Activated CD4-positive, alpha-beta memory T cell treated with anti-CD3 and anti-CD28 coated beads, Interleukin-2, amount 10 ng/mL, durations not matched to agents 7 days and 5 days (primary cell): ENCODE measurements at places on chromosomes 2 and 18. TPM values are rescaled to one million over a fixed set of nuclear protein-coding genes. Genes with fewer than 3 reads are reported as not detected.

DNA sequence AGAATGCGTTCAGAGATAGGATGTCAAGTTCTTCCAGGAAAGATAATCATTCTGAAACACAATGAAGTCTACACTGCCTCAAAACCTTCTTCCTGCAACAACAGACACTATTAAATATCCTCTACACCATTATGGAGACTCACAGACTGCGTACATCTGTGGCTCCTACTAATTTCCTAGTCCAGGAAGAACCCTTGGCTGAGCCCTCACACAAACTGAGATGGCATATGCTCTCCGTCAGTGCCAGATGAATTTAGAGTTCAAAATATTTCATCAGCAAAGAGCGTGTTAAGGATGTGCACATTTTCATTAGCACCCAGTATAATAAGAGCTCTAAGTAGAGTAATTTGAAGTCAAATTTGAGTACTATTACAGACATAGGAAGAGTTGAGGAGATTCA, 117.2 kb downstream of the TCF4 start:
- no peak for DNase-seq

GRCh38 chr2:54081574-54081973, 33.8 kb upstream of the ACYP2 start:
- peak; percentile 70 for DNase-seq

DNA sequence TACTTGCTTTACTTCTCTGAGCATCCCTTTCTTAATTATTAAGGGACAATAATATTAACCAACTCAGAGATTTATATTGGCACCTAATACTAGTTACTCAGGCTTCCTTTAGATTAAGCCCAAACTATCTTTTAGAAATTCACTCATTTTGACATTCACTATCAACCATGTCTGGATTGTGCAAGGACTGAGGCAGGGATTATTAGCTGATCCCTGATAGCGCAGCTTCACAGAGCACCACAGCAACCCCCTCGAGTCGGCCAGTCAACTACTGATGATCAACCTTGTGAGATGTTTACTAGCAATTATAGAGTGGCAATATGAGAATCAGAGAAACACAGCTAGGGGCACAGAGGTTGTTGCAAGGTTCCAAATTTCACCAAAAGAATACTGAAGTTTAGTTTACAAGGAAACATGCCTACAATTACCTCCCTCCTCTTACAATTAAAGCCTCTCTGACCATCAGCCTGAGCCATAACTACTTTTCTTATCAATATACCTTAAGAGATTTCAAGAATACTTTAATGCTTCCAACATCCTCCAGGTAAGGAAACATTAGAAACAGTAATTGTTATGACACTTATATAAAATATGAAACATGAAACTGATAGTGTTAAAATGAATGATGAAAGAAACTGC, 191.6 kb downstream of the TCF4 start:
- DNase-seq: no peak

DNA sequence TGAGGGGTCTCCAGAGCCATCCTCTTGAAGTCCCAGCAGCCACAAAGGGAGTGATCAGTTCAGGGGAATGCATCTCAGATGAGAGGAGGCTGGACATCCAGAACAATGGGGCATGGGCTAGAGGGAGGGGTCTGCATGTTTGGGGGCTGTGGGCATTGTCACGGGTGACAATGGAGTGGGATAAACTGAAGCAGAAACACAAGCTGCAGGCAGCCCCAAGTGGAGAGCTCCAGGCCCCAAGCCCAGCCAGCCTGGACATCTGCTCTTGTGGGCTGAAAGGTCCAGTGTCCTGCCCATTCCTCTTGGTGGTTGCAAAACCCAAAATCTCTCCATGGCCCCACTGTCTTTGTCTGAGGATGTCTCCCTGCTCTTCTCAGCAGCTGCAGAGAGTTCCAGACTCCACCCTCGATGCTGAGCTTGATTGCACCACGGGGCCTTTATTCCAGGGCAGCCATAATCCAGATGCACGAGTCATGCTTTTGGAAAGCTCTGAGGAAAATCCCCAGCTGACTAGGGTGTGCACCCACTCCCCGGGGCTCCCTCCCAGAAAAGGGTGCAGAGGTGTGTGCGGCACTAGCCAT, 149.4 kb downstream of the TNS1 start:
- DNase-seq: no peak

DNA sequence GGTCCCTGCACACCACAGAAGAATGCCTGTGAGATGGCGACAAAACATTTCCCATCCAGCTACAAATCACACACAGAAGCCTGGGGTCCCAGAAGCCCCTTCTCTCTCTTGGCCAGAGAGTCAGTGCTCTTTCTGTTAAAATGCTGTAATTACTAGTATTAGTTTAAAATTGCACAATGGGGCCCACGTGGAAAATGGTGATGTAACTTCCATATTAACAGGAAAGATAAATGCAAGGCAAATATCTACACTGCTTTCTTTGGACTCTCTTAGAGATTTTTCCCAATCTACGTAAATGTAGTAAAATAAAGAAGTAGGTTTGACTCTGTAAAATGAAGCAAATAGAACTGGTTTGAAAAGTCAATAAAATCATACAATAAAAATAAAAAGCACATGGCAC, 113.9 kb upstream of the TFCP2L1 start:
- no peak for DNase-seq

- DNase-seq: no peak
Measured at GRCh38 chr18:63844254-63844653, 43.3 kb upstream of the SERPINB2 start.

GRCh38 chr2:173866874-173867618, 98.1 kb downstream of the SP3 start:
- no peak for DNase-seq

DNA sequence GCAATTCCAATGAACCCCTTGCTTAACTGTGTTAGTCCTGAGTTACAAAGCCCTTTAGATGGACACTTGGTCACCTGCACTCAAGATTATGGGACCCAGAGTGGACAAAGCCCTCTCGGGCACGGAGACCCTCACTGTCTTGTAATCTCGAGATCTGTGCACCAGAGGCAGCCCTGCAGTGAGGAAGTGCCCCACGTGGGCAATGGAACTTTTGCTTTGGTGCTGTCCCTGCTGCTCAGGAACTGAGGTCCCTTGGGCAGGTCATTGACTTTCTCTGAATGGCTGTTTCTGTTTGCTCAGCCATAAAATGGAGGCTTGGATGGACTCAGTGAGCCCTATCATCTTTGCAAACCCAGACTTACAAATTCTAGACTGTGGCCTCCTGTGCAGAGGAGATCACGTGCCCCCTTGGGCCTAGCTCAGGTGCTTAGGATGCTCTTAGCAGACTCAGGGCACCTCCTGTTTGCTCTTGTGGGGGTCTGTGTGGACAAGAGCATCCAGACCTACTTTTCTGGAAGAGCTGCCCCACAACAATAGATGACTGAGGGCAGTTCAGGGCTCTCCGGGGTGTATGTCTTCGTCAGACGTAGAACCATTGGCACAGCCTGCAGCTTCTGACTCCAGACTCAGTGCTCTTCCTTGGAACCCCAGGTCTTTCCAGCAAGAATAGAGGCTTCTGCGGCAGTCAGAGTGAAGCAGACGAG, 94.5 kb upstream of the HS6ST1 start:
- DNase-seq: peak; percentile 9

GRCh38 chr2:174263997-174264396, 15.7 kb upstream of the OLA1 start:
- DNase-seq: no peak

DNA sequence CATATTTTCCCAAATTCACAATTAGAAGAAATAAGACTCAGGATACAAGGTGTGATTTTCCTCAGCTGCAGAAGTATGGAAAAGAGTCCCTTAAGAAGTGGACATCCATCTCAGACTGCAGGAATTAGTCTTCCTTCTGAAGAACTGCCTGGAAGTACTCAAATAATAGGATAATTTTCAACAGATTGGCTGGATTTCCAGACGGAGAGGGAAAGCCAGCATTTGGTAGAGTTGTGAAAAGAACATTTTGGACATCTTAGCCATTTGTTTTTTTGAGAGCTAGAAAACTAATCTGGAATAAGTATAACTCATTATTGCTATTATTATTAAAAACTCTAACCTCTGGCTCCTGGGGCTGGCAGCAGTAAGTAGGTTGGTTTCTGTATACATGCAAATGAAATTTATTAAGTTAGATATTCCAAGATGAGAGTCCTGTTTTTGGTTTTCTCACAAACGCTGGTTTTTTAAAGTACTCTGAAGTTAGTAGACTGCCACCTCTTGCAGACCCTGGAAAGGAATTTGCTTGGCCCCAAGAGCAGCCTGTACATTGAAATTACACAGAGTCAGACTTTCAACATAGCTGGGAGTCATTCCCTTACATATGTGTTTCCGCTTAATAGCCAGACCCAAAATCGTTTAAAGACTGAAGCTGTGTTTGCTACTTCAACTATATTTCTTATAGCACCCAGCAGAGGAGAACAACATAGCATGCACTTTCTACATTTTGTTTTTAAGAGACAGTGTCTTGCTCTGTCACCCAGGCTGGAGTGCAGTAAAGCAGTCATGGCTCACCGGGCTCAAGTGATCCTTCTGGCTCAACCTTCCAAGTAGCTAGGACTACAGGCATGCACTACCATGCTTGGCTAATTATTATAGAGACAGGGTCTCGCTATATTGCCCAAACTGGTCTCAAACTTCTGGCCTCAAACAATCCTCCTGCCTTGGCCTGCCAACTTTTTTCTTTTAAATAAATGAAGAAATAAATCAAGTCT, 142.4 kb downstream of the THADA start:
- no peak for DNase-seq

DNA sequence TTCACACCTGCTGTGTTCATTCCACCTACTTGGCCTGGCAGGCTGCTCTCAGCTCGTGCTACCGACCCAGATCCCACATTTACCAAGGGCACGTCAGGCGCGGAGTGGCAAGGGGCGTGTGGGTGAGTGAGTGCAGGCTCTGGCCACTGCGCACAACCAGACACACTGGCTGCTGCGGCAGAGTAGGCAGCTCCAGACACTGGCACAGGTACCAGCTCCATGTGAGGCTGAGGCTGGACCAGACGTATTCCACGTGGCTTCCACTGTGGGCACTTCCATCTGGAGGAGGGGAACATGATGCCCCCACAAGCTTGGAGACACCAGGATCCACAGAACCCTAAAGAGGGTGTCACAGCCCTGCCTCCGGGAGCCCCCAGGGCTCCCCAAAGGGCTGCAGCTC, 74.6 kb upstream of the ZNF804A start:
- no peak for DNase-seq

GRCh38 chr18:38526922-38527321, 961.3 kb upstream of the CELF4 start:
- no peak for DNase-seq

DNA sequence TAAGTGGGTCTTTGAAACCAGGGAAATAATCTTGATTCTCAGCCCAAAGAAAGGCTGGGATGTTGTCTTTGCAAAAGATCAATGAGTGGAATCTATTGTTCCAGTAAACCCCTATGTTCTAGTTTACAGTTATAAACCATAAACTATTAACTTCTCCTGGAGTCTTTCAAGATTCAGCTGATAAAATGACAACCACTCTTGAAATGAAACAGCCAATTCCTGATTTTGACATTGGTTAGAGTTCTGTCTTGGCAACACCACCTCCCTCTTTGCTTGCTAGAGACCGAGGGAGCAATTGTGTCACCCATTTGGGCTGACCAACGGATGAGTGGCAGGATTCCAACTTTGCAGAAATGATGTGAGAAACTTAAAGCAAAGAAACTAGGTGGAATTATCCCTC, 746.9 kb downstream of the SLC4A3 start:
- no peak for DNase-seq

DNA sequence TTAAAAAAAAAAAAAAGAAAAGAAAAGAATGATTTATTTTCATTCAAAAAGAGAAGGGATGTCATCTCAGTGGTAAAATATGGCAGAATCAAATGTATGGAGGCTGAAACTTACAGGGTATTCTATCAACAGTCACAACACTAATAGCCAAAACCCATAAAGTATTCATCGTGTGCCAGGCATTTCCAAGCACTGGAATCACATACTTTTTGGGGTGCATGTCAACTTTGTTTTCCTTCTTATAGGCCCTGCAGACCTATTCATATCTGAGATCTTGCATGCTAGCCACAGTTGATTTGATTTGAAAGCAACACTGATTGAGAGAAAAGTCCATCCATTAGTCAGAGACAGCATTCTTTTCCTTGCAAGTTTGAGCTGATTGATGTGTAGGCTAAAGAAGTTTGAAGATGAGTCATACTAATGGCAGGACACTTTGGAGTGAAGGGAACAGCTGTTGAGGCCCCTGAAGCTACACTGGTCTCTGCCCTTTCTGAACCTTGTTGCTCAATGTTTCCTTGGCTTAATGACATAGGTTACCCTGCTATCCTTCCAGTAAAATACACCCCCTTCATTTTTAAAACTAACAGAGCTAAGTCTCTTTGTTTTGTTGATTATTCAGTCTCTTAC, 22.0 kb downstream of the KATNAL2 start:
- DNase-seq: no peak

DNA sequence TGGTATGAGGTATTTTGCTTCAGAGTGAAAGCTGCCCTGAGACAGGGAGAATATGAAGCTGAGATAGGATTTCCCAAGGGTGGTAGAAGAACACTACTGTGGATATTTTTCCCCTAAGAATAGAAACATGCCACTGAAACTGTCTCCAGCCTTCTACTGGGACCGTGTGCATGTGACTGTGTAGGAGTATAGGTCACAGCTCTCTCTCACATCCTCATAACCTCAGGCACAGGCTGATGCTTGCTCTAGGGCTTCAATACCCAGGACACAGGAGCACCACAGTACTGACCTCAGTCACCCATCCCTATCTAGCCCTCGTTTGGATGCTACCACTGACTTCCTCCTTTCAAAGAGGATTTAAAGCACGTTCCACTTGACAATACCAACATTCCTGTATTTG, 67.2 kb downstream of the REV1 start:
- no peak for DNase-seq

DNA sequence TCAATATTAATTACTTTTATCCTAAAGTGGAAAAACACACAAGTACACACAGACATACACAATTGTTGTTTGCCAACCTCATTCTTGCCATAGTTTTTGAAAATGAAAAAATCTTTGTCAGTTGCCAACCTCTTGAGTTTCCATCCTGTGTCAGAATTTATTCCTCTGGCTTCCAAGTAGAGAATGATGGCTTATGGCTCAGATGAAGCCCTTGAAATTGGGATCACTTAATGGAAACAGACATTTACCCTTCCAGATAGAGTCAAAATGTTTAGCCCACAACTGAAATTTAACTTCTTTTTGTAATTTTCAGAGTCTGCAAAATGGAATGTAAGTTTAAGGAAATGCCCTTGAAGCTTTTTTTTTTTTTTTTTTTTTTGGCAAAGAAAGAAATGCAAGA, 321.6 kb upstream of the TNP1 start:
- DNase-seq: no peak

GRCh38 chr18:5073026-5073944, 123.8 kb downstream of the AKAIN1 start:
- DNase-seq: no peak

R3HDM1 gene
- 37.3 TPM for total RNA-seq

DYSF gene
- not detected for total RNA-seq

CCBE1 gene
- total RNA-seq: not detected

INPP4A gene
- total RNA-seq: 123 TPM

HNRNPLL gene
- 119 TPM for total RNA-seq

MOCOS gene
- total RNA-seq: 0.15 TPM
